ENCODE measurements at places on chromosomes 1 and 21.

DNA sequence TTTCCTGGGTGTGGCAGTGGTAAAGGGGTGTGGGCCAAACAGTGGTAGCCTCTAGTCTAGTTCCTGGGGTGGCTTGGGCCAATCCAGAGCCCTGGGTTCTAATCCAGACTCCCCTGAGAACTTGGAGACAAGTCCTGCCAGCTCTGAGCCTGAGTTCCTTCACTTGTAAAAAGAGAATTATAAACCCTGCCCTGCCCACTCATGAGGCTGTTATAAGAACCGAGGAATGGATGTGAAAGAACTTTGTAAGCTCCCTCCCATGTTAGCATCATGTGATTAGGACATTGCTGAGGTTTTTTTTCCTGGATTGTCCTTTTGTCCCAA lies 131.0 kb downstream of the RRAGC start:
- no peak for DNase-seq

DNA sequence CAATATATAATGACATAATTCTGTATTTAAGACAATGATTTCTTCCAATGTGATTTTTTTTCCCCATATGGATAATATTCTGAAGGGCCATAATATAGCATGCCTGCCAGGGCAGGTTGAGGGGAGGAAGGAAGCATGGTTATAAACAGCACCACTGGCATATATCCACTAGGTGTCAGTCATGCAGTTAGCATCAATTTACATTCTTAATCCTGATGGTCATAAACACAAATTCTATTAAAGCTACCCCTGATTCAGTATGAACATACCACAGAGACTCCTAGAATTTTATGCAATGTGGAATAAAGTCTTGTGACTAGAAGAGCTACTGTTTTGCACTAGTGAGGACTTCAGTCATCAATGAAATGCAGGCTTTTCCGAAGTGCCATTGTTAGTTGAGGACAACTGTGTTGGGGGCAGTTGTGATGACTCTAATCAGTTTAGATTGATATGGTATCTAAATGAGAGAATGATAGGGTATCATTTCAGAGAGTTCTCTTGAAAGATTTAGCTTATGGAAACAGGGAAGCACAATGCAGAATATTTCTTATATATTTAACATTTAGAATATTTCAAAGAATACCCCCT lies 342.7 kb upstream of the NR5A2 start:
- DNase-seq, result no peak

- DNase-seq, result no peak
These were observed 746 bp downstream of the AK4 start for GRCh38 chr1:65148548-65149350.

DNA sequence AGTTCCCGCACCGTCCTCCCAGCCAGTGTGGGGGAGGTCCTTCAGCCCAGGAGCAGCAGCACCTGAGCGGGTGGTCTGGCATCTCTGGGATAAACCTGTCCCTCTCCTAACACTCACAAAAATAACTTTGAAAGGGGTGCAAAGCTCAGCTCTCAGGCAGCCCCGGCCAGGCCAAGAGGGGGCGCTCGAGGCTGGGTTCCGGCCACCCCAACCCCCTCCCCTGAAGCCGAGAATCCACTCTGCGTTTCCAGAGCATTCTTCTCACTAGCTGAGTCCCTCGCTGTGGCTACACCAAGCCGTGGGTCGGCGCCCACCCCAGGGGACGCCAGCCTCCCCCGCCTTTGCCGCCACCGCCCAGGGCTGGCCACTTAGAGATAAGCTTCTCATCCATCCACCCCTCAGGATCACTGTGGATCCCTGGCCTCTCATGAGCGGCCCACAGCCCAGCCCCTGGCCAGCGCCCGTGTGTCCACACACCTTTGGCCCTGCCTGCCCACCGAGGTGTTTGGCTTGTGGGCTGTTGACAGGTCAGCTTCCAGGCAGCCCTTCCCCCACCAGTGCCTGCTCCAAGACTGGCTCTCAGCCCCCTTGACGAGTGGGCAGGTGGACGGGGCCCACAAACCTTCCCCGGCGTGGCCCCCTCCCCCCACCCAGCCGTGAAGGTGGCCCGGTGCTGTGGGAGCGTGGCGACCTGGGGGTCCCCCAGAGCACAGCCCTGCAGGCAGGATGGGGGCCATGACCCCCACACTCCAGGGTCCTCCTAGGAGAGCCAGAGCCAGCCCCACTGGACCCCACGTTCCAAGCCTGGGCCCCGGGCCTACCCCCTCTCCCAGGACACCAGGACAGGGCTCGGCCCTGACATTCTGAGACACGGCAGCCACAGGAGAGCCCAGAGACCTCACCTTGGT lies 1.9 kb downstream of the FTCD start:
- DNase-seq, result no peak

- no peak for DNase-seq
These were observed 1186.6 kb downstream of the MRPL39 start for GRCh38 chr21:24420689-24421088.

- no peak for DNase-seq
These were observed 10.0 kb upstream of the VAMP3 start for GRCh38 chr1:7761103-7761502.

DNA sequence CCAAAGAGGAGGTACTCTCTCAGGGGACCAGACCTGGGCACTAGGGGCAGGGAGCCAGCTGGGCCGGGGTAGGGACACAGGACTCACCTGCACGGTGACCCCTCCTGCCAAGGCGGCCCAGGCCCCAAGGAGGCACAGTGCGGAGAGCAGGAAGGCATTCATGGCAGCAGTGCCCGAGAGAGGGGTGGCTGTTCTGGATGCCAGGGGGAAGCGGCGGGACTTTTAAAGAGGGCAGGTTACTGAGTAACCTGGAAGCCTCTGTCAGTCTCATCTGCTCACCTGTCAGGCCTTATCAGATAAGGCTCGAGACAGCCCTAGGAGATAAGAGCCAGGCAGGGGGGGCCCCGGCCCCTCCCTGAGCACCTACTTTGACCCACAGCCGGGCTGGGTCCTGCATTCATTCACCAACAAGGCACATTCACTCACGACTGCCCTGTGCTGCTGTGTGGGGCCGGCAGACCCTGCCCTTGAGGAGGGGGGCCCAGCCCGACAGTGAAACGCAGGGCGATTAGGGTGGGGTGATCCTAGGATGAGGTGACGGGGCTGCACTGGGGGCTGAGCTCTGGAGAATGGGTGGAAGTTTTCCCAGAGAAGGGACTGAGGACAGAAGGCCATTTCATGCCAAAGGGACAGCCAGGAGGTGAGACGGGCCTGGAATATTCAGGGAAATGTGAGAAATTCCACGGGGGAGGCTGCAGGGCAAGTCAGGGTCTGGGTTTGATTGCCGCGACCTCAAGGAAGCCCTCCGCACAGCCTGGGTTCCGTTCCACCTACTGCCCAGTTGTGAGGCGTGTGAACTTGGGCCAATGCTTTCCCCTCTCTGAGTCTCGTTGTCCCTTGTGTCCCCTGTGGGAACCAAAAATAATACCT lies at the start of gene GUCA2A:
TSS of gene GUCA2A (minus strand) at position 195 of the 870 bp plus-strand sequence. CDS start at position 162, 33 bp downstream.
- no peak for DNase-seq

DNA sequence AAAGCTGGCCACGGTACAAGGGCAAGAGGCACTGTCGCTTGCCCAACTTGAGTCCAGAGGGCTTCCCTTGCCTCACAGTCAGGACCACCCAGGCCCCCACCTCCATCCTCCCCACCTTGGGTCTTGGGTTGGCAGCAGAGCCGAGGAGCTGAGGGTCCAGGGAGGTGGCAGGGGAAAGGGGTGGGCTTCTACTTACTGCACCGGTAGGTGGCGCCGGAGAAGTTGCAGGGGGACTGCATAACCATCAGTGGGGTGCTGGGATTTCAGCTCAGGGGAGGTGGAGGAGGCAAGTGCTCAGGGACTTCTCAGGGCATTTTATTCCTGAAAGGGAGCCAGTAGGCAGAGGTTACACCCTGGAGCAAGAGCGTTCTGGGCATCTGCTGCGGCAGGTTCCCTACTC lies 44.0 kb downstream of the TRIM62 start:
- peak; percentile 7 for DNase-seq

DNA sequence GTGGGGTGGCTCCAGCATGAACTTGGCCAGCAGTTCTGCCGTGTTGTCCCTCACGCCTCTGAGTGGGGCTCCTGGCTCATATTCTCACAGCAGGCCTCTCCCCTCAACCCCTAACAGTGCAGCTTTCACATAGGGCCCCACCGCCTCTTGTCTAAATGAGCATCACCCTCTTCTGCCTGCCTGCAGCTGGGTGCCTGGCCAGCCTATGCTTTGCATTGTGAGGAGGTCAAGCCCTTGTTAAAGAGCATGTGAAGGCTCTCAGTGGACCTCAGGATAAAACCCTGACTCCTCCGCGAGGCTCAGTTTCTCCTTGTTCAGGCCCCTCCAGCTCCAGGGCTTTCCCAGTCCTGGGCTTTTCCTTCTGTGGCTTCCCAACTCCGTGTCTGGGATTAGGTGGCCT lies 34.8 kb downstream of the CRYAA start:
- DNase-seq, result no peak

DNA sequence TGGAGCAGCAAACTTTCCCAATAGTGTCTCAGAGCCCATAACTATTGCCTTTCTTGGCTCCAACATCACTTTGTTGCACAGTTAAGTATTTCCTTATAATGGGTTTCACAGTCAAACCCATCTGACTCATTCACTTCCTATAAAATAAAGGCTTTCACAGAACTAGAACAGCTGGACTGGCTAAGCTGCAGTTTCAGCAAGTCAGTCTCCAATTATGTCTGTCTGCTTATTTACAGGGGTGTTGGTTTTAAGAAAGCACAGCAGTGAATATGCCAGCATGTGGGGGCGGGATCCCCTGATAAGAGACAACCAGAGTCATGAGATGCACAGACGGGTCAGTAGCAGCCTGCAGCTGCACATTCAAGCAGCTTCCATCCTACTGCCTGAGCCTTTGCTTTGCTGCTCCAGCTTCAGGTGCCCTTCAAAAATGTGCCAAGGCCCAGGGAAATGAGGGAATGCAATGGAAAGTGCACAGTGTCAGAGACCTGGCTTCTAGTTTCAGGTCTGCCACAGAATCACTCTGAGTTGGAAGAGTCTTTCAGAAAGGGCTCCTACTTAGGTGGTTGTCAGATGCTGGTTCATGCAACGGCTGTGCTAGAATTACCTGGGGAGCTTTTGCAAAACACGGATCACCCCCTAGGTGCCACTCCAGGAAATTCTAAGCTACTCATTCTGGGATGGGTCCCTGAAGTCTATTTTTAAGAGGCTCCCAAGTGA lies 24.8 kb downstream of the RNF19B start:
- no peak for DNase-seq

- DNase-seq, result peak; percentile 25
These were observed 7.3 kb upstream of the CACNA1S start for GRCh38 chr1:201119206-201120197.

DNA sequence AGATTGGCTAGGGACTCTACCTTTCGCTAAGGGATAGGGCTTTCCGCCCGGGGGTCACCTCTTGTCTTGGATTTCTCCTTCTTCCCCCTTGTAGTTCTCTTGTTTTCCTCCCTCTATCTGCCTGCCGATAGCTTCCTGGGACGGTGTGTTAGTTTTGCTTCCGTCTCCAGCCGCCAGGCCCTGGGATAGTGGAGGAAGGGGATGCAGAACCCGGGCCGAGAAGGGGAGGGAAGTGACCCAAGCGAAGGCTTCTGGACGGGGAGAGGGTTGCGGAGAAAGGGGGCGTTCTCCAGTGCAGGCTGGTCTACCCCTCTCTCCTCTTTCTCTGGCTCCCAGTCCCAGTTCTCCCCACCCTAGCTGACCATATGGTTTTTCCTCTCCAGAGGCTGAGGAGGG lies 871 bp downstream of the TUFT1 start:
- no peak for DNase-seq

DNA sequence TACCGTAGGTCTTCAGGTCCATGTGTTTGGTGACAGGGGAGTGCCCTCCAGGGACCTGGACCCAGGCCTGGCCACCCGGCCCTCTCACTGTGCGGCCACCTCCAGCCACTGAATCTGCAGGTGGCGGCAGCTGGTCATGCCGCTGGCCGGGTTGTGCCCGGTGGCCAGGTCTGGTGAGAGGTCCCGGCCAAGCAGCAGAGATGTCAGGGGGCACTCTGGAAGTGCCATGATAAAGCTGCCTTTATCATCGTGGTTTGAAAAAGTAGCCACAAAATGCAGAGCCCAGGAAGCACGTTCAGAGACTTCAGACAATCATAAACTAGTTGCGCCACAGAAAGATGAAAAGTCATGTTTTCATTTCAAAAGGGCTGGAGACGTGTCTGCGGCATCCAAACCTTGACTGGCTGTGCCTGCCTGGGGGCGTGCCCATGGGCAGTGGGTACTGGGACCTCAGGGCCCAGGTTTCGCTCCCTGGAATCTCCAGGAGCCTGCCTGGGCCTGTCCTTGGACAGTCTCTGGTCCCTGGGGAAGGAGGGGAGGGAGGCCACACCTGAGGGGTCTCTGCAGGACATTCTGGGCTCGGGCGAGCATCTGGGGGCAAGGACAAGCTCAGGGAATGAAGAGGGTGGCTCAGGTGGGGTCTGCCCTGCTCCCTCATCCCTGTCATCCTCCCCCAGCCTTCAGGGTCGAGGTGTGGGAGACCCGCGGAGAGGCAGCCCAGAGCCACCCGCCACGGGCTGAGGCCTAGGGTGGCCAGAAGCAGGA lies 44.9 kb downstream of the COL18A1 start:
- DNase-seq, result no peak

- no peak for DNase-seq
These were observed 43.9 kb upstream of the TACSTD2 start for GRCh38 chr1:58620926-58621325.

DNA sequence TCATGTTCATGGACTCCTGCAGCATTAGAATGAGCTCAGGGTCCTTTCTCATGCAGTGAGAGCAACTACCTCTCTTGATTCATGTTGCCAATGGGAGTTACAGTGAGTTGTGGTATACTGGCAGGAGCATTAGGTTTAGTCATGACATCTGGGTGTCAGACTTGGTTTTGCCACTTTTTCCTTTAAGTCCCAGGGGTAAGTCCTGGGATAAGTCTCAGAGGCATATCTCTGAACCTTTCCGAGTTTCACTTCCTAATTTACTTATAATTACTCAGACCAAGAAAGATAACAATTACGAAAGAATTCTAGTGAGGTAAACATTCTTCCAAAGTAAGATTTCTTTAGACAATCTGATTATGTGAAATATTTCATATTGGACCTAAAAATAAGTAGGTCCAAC lies 606.0 kb downstream of the SMYD3 start:
- no peak for DNase-seq

- no peak for DNase-seq
These were observed 96.7 kb downstream of the ABCA4 start for GRCh38 chr1:94024104-94024792.

DNA sequence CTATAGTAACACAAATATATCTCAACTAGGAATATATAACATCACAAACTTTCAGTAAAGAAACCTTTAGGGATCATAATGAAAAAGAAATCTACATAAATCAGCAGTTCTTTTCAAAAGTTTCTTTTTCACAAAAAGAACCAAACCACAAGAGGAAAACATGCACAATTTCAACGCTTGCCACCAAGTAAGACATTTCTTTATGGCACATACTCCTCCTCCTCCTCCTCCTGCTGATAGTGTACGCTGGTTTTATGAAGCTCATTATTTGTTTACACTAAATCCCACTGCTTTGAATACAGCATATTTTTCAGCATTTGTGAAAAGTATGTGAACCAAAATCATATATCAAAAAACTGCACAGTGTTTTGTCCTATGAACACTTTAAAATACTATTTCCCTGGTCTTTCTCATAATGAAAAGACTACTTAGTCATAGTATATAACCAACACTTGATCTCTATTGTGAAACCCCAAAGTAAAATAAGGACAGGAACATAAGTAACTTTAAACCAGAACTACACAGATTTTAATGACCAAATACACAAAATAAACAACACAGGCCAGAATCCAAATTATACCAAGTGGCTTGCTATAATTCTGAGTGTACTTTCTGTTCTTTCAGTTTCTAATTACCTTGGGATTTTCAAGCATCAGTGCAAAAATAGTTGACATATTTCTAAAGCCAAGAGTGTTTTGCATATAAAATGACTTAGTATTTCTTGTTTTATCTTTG lies 184.2 kb downstream of the EIF4G3 start:
- DNase-seq, result no peak

GRCh38 chr1:226063977-226064815 lies 1.7 kb downstream of the H3-3A start:
- no peak for DNase-seq
